ENCODE measurements at places on chromosomes 7 and 10. TPM values are rescaled to one million over a fixed set of nuclear protein-coding genes. Genes with fewer than 3 reads are reported as not detected.

- H3K36me3 ChIP-seq: peaks cover 33% of the 10 kb centered on the region
- peak; percentile 52 for DNase-seq
- peak overlapping the region; percentile 74 for H3K27ac ChIP-seq
- no peak overlapping the region for H3K4me3 ChIP-seq
- peaks cover 43% of the 10 kb centered on the region for H3K4me1 ChIP-seq
Observed at GRCh38 chr7:4748231-4748681, 27.2 kb upstream of the AP5Z1 start.

DNA sequence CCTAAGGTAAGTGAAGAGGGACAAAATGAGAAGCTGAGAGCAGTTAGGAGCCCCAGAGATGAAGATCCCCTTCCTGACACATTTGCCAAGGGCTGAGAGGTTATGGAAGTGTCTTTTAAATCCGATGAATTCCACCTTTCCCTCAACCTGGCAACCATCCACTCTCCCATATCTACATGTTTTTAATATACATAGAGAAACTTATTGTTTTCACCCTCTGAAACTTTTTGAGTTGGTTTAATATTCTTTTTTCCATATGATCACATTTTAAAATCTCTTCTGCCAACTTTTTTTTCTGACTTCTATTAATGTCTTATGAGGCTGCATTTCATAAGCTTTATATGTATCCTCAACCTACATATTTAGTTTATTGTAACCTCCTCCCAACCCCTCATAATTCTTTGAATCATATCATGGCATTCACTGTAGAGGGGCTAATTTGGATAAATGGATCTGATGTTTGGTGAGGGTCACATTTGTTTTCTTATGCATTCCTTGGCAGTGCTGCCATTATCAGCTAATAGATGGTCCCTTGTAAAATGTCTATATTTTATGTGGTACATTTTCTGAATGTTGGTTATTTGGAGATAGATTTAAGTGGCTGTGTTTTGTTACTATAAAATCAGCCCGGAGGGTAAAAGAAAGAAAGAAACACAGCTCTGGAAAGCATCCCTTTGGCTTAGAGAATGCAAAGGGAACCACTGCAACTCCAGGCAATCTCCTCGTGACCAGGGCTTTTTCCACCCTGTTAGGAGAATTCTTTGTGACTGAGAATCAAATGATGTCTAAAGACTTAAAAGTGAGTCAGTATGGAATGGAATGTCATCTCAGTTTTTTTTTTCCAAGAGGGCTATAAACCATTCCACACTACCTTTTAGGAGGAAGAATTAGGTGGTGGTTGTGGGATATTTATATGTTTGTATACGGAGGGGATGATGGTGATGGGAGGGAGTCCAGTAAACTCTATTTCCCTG lies 334.4 kb downstream of the SUGCT start:
- peak; percentile 92 for DNase-seq
- H3K4me3 ChIP-seq: no peak overlapping the region
- H3K27ac ChIP-seq: peak overlapping the region; percentile 78
- peaks cover 6% of the 10 kb centered on the region for H3K4me1 ChIP-seq
- H3K27me3 ChIP-seq: no peaks in the 10 kb centered on the region
- no peaks in the 10 kb centered on the region for H3K36me3 ChIP-seq

- H3K27me3 ChIP-seq: no peaks in the 10 kb centered on the region
- H3K4me3 ChIP-seq: no peak overlapping the region
- H3K36me3 ChIP-seq: no peaks in the 10 kb centered on the region
- H3K4me1 ChIP-seq: no peaks in the 10 kb centered on the region
- DNase-seq: no peak
- no peak overlapping the region for H3K27ac ChIP-seq
Observed at GRCh38 chr7:81721437-81721836, 48.4 kb downstream of the HGF start.

DNA sequence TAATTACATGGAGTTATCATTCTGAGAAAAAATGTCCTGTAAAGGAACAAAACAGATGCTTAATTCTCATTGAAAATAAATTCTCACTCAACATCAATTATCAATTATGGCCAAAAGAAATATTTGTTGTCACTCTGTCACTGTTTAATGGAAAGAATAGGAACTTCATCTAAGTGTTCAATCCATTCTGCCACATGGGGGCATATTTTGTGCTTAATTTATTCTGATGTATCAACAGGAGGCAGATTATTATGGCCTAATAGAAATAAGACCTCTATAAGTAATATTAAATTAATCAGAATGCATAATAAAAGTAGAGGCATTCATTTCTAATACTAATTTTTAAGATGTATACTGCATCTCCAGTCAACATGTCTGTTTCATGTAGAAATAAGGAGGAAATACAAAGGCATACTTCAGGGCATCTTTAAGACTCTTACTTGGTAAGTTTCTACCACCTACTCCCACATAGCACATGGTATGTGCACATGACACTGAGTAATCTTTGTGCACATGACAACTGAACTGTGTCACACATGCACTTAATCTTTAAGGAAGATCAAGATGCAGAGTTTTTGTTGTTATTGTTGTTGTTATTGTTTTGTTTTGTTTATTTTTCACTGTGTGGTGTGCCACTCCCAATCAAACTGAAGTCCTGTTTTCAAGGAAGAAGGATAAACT lies 420.4 kb upstream of the SEMA3A start:
- no peak overlapping the region for H3K4me3 ChIP-seq
- H3K27ac ChIP-seq: no peak overlapping the region
- H3K36me3 ChIP-seq: no peaks in the 10 kb centered on the region
- H3K27me3 ChIP-seq: no peaks in the 10 kb centered on the region

- H3K4me1 ChIP-seq: no peaks in the 10 kb centered on the region
- H3K27me3 ChIP-seq: no peaks in the 10 kb centered on the region
- no peaks in the 10 kb centered on the region for H3K36me3 ChIP-seq
Observed at GRCh38 chr10:123019941-123020703, 11.3 kb downstream of the ACADSB start.

GRCh38 chr10:92119340-92119739 lies 171.5 kb downstream of the CPEB3 start:
- H3K4me1 ChIP-seq: no peaks in the 10 kb centered on the region
- H3K4me3 ChIP-seq: no peak overlapping the region
- no peak overlapping the region for H3K27ac ChIP-seq
- DNase-seq: no peak
- no peaks in the 10 kb centered on the region for H3K27me3 ChIP-seq
- no peaks in the 10 kb centered on the region for H3K36me3 ChIP-seq

DNA sequence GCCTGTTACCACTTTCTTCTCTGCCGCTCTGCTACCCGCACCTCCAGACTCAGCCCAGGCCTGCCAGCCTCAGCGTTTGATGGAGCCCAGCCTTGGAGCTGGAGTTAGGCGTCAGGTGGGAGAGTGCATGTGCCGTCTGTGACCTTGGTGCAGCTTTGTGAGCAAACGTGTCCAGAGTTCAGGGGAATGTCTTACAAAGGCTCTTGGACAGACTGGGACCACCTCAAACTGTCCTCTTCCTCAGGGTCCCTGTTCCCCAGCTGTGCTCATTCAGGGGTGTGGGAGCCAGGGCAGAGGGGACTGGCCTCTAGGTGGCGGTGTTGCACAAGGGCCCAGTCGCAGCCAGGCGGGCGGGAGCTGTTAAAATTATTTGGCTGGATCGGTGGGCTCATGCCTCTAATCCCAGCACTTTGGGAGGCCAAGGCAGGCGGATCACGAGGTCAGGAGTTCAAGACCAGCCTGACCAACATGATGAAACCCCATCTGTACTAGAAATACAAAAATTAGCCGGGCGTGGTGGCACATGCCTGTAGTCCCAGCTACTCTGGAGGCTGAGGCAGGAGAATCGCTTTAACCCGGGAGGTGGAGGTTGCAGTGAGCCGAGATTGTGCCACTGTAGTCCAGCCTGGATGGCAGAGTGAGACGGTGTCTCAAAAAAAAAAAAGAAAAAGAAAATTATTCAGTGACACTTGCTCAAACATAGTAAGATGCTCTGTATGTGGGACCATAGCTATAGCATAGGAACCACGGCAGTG lies 89.2 kb downstream of the ADCY1 start:
- H3K36me3 ChIP-seq: no peaks in the 10 kb centered on the region
- H3K4me3 ChIP-seq: no peak overlapping the region
- no peaks in the 10 kb centered on the region for H3K27me3 ChIP-seq
- no peak for DNase-seq

DNA sequence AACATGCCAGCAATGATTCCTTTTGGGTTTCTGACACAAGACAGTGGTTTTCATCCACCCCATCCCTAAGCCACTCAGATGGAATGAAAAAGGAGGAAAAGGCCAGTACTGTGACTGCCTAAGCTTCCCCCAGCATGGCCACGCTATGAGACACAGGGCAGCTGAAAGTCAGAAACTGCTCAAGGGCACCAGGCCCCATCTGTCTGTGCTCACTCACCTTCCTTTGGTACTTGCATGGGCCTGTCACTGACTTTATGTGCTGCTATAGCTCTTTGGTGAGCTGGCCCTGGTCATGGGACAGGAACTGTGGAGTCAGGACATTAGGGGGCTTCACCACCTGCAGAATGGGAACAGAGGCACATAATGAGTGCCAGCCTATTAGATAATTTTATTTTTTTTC lies 21.2 kb upstream of the ACSM6 start:
- no peak for DNase-seq
- H3K27ac ChIP-seq: no peak overlapping the region
- no peaks in the 10 kb centered on the region for H3K36me3 ChIP-seq
- no peaks in the 10 kb centered on the region for H3K27me3 ChIP-seq

GRCh38 chr10:126147866-126148587 lies 240.2 kb downstream of the ADAM12 start:
- DNase-seq: peak; percentile 85
- H3K4me1 ChIP-seq: peaks cover 13% of the 10 kb centered on the region
- no peaks in the 10 kb centered on the region for H3K36me3 ChIP-seq
- H3K27me3 ChIP-seq: no peaks in the 10 kb centered on the region

- H3K27me3 ChIP-seq: no peaks in the 10 kb centered on the region
- H3K36me3 ChIP-seq: peaks cover 2% of the 10 kb centered on the region
- no peak overlapping the region for H3K4me3 ChIP-seq
- H3K27ac ChIP-seq: no peak overlapping the region
- peaks cover 47% of the 10 kb centered on the region for H3K4me1 ChIP-seq
- DNase-seq: no peak
Observed at GRCh38 chr10:113056441-113057021, 106.5 kb downstream of the TCF7L2 start.

DNA sequence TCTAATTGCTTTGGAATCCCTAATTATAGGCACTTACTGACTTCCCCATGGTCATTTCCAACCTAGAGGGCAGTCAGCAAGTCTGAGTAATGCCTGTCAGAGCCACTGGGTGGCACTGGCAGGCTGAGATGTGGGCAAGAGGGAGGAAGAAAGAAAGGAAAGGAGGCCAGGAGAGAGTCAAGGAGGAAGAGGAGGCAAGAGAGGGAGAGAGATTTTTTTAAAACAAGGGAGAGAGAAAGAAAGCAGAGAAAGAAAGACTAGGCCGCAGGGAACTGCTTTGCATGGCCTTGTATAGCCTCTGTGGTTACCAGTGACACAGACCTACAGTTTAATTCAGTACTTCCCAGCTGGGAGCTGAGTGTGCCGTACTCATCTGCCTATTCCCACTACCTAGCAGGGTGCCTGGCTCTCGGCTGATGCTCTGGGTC lies 210.4 kb upstream of the ADO start:
- H3K27ac ChIP-seq: no peak overlapping the region
- no peaks in the 10 kb centered on the region for H3K4me1 ChIP-seq

DNA sequence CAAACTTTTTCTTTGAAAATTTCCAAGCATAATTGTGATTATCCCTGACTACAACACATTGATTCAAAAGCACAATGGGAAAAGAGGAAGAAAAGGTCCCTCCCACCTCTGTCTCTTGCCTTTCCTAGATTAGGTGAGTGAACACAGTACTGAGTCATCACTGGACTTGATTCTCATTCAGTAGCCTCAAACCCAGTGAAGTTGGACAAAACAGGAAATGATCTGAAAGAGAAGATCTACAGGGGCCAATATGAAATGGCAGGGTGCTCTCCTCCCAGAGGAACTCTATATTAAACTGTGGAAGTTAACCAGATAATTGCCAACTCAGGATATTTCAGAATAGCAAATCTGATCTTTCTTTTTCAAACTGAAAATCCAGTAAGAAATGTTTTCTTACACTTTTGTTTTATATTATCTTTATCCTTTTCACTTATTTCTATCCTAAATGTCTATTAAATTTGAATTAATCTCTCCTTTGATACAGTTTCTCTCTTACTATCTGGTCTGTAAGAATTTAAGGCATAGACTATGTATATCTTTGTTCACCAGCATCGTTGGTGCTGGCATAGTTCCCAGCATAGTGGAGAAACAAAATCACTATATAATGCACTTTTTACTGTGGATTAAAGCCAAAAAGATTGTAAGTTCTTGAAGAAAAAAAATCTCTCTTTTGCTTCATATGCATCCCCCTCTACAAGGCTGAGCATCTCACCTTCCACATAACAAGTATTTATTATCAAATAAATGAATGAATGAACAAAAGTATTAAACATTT lies 41.4 kb upstream of the IKZF1 start:
- no peak overlapping the region for H3K27ac ChIP-seq
- H3K4me3 ChIP-seq: no peak overlapping the region
- no peak for DNase-seq
- H3K36me3 ChIP-seq: no peaks in the 10 kb centered on the region
- H3K4me1 ChIP-seq: no peaks in the 10 kb centered on the region
- H3K27me3 ChIP-seq: no peaks in the 10 kb centered on the region

GRCh38 chr7:25068502-25069213 lies 56.4 kb downstream of the CYCS start:
- H3K36me3 ChIP-seq: no peaks in the 10 kb centered on the region
- H3K27me3 ChIP-seq: no peaks in the 10 kb centered on the region
- no peaks in the 10 kb centered on the region for H3K4me1 ChIP-seq
- no peak overlapping the region for H3K27ac ChIP-seq
- no peak for DNase-seq
- H3K4me3 ChIP-seq: no peak overlapping the region

Gene FGL2
- 21.7 TPM for total RNA-seq

Gene DPY19L1
- 22.5 TPM for total RNA-seq

Gene TMEM176B
- total RNA-seq: 7.7 TPM

Gene TRDMT1
- 8.7 TPM for total RNA-seq

Gene PRSS37
- total RNA-seq: not detected

Gene TMEM140
- total RNA-seq: 1.3 TPM

Gene HNRNPH3
- 17.8 TPM for total RNA-seq

Gene SPDYE11
- total RNA-seq: 0.04 TPM

Gene SCRN1
- 27.6 TPM for total RNA-seq

Gene NUDT1
- total RNA-seq: 29.7 TPM

Gene RARRES2
- 43.4 TPM for total RNA-seq
